Stimulated activated CD8-positive, alpha-beta memory T cell treated with anti-CD3 and anti-CD28 coated beads, Interleukin-7, amount 100 ng/mL, for 1 hour (primary cell): ENCODE measurements at places on chromosomes 2 and 18.

GRCh38 chr2:239393388-239393940 lies 7.4 kb downstream of the HDAC4 start:
- DNase-seq, result no peak

- no peak for DNase-seq
Observed at GRCh38 chr18:31197676-31198075, 35.0 kb upstream of the DSC1 start.

GRCh38 chr2:46145017-46145416 lies 152.2 kb upstream of the EPAS1 start:
- no peak for DNase-seq

DNA sequence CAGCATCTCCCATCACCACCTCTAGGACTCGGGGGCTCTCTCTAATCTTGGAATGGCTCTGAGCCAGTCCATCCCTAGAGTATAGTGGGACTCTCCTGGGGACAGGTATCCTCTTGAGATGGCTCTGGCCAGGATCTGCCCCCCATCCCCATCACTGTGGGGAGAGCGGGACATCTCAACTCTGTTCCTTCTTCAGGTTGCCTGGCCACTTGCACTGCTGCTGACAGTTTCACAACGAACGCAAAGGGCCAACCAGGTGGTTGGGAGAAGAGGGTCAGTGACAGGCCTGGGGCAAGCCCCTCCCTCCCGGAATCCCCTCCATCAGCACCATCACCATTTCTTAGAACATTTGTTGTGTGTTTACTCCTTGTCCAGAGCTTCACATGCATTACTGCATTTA lies 62.6 kb downstream of the CIB4 start:
- DNase-seq, result no peak

DNA sequence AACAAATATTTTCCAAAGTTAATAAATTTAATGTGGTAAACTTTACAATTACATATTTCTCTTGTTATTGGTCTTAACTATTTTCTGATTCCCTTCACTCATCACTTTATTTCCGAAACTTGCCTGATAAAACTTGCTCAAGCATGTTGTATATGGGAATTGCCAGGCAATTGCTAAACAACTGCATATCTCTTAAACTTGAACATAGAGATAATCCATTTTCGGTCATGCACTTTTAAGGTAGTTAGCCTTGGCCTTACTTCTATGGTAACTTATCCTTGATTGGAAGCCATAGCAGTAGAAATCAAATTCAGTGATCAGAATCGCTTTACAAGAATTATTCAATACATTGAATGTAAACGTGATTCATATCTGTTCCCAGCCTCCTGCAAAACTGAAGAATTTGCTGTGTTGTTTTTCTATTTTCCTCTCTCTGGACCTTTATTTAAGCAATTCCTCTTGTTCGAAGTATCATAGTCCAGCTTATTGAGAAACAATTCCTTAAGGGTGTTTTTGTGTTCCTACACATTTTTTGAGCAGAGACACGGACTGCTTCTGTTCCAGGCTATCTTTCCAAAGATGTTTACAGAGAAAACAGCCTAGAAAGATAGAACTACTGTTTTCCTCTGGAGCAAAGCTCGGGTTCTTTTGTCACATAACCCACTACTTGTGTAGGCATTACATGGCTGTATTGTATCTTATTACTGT lies 674.3 kb downstream of the IRS1 start:
- no peak for DNase-seq

DNA sequence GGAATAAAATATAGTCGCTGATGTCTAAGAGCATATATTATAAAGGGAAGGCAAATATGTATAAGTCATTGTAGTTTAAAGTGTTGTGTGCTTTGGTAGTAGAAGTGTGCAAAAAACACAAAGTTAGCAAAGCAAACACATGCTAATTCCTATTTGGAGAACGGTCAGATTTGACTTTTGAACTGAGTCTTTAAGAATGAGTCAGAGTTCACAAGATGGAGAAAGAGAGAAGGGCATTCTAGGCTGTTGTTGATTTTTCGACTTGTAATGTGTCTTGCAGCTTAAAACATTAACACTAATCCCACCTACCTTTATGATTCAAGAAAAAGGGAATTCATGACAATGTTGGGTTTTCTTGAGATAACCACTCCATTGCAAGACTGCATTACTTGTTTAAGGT lies 98.1 kb downstream of the CRIM1 start:
- no peak for DNase-seq

DNA sequence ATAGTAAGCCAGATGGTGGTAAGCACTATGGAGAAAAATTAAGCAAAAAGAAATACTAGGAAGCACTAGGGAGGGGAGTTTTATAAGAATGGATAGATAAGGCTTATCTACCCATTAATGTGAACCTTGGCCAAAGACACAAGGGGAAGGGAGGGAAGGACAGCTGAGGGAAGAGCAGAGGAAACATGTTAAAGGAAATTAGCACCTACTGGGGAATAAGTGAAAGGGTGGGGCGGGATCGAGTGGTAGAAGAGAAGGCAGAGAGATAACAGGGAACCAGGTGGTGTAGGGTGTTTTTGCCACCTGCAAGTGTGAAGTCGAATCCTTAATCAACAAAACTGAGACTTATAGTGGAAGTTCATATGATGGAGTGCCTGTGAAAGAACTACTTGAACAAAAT lies 1.7 kb downstream of the UNC80 start:
- DNase-seq, result no peak

GRCh38 chr2:1893856-1894255 lies 149.5 kb upstream of the PXDN start:
- DNase-seq, result no peak

DNA sequence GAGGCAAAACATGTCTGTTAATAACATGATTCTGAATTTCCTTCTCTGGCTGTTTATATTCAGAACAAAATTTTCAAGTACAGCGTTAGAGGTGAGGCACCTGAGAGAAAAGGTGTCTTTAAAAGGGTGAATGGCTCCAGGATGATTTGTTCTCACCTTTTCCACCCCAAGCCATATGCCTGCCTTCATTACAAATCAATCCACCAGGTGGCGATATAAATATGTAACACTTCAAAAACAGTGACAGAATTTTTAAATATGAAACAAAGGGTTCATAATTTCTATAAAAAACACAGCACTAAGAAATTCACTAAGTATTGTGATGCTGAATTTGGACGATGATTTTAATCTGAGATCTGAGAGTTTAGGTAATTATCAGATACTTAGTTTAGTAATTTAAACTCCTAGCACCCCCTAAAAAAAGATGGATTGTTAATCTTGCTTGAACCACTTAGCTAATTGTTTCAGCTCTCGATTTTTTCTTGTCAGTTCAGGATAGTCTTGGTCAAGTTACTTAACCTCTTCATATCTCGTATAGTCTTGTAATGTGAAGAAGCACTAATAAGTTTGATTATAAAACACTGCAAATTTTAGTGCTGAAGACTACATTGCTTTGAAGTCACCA lies 528.8 kb downstream of the CPS1 start:
- DNase-seq, result no peak

DNA sequence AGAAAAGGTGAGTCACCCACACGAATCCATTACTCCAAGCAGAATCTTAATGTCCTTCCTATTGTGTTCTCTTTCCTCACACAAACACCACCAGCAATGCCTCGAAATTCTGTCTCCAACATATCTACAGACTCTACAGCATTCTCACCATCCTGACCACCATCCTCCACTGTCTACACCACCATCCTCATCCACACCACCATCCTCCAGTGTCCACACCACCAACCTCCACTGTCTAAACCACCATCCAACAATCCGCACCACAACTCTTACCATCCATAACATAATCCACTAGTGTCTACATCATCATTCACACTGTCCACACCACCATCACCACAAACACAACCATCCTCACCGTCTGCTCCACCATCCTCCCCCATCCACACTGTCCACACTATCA lies 121.6 kb upstream of the ALKAL2 start:
- DNase-seq, result no peak

DNA sequence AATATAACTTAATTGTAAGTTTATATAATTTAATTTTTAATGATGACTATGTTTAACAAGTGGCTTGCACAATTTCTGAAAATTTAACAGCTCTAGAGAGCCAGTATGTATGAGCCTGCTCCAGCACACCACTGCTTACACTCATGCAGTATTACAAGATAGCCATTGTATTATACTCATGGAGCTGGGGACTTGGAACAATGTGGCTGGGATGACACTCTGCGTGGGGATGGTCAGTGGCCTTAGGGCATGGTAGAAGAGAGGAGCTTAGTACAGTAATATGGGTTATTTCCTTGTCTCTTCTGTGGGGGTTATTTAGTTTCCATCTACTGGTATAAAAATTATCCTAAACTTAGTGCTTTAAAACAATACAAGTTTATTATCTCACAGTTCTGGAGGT lies 105.1 kb upstream of the STON1 start:
- no peak for DNase-seq

DNA sequence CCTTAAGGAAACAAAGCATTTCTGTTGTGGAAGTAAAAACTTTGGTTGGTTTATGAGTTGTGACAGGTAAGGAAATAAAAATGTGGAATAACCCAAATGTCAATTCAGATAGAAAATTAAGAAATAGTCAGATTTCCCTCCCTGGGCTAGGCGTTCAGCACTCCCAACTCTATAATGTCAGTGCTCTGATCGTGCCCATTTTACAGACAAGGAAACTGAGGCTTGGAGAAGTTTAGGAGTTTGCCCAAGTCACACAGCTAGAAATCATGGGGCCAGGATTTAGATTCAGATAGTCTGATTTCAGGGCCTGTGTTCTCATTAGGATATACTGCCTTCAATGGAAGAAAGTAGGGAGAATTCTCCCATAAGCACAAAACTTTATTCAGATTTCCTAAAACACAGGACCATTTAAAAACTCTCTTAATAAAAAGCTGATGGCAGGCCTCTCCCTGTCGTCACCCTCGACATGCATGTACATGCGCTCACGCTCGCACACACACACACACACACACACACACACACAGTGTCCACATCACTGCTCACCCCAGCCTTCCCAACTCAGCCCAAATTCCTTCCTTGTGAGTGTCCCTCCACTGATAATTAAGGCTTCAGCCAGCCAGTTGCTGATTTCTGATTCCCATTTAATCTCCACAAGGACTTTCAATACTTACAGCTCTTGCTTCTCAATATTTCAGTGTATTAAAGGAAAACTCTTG lies 49.1 kb upstream of the SLC14A2 start:
- DNase-seq, result no peak

- no peak for DNase-seq
Observed at GRCh38 chr2:111054791-111055691, 65.7 kb upstream of the BCL2L11 start.

GRCh38 chr2:33083699-33084387 lies 137.1 kb downstream of the LTBP1 start:
- DNase-seq, result no peak

- DNase-seq, result no peak
Observed at GRCh38 chr2:60742419-60742818, 13.6 kb upstream of the PAPOLG start.

DNA sequence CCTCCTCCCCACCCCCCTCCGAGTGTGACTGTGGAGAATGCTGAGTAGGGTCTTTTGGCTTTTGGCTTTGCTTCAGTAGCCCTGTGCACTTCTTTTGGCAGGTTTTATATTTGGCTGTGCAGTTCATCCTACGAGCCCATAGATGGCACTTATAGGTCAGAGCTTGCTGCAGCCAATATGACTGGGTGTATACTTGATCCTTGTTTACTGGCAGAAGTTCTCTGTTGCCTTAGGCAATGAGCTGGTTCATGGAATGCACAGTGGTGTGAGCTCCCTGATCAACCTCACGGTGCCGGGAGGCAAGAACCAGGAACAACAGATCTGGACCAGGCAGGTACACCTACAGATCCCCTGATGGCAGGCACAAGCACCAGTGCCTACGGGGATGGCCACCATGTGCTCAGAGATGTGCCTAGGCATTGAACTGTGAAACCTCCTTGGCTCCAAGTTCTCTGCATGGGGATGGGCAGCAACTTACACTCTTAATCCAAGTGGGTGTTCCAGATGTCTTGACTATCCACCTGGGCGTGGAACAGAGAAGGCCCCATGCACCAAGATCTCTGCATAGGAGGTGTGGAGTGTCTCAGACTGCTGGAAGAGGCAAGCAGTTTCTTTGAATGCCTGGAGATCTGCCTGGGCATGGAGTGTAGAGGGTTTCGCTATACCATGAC lies 190.4 kb downstream of the KIAA1328 start:
- DNase-seq, result no peak

GRCh38 chr2:176751314-176752227 lies 461.0 kb upstream of the HNRNPA3 start:
- no peak for DNase-seq

GRCh38 chr2:20540587-20541293 lies 93.9 kb downstream of the RHOB start:
- no peak for DNase-seq

DNA sequence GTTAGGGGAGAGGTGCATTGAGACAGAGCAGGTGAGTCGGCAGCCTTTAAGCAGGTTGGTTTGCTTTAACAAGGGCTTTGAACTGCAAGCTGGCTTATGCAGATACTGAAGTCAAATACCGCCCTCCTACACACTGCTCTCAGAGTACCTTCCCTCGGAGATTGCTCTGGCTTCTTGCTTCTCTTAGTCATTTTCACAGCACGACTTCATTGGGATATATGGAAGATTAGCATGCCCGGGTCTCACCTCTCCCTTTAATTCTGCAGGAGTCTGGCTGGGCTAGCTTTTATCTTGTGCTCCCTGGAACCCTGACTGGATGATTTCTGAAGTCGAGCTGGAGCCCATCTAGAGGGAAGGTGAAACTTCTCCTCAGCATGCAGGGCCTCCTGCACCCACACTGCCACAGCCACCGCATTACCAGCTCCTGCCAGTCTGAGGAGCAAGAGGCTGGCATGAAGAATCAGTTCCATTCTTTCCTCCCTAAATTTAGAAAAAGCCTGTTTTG lies 395.5 kb upstream of the HNRNPA3 start:
- no peak for DNase-seq

DNA sequence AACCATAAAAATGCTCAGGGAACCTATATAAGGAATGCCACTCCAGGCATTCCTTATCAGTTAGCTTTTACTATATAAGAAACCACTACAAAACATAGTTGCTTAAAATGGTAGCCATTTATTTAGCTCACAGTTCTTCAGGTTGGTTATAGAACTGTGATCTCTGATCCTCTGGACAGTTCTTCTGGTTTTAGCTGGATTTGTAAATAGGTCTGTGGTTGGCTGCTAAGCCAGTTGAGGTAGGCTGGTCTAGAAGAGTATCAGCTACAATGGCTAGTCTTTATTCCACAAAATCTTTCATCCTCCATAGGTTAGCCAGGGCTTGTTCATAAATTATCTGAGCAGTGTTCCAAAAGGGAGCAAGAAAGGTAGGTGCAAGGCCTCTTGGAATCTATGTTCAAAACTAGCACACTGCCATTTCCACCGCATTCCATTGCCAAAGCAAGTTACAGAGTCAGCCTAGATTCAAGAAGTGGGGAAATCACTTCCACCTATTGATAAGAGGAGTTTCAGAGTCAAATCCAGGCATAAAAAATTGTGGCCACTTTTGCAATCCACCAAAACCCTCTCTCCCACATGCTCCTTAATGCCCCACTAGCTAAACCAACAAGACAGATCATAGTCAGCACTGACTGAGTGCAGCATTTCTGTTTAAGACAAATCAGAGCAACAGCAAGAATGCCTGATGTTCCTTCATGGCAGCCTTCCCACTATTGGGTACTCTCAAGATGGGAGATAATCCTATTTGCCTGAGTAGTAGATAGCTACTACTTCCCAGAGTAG lies 146.4 kb downstream of the IRS1 start:
- DNase-seq, result no peak

GRCh38 chr18:79515944-79516351 lies 120.2 kb downstream of the NFATC1 start:
- DNase-seq, result no peak

GRCh38 chr2:201966691-201967438 lies 66.8 kb upstream of the FZD7 start:
- DNase-seq, result no peak

GRCh38 chr2:20242727-20243377 lies 17.9 kb upstream of the SDC1 start:
- no peak for DNase-seq
